ENCODE measurements at places on chromosomes 6 and 20.

GRCh38 chr6:153568628-153569027 is 437.5 kb upstream of the RGS17 start:
- H3K27ac ChIP-seq = no peak overlapping the region
- H3K4me1 ChIP-seq = no peaks in the 10 kb centered on the region
- no peak for DNase-seq

DNA sequence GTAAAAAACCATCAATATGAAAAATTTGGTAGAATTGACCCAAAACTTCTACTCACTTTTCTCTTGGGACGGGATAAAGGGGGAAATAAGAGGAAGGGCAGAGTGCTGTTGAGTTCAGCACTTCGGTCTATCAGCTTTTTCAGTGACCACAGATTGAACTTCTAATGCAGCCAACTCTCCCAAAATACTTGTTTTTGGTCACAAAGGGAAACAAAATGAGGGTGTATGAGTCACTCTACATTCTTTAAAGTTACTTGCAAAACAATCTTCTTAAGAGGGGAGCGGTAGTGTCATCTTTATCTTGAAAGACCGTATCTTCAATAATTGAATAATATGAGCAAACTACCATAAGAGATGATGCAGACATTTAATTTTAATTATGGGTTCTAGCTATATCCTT is 661.3 kb downstream of the CD109 start:
- no peak overlapping the region for H3K27ac ChIP-seq
- no peaks in the 10 kb centered on the region for H3K36me3 ChIP-seq
- no peak for DNase-seq
- no peaks in the 10 kb centered on the region for H3K4me1 ChIP-seq
- H3K4me3 ChIP-seq = no peak overlapping the region
- no peaks in the 10 kb centered on the region for H3K27me3 ChIP-seq

GRCh38 chr6:84836366-84836765 is 72.0 kb upstream of the TBX18 start:
- H3K36me3 ChIP-seq = no peaks in the 10 kb centered on the region
- no peak overlapping the region for H3K27ac ChIP-seq
- H3K27me3 ChIP-seq = no peaks in the 10 kb centered on the region
- no peak overlapping the region for H3K4me3 ChIP-seq
- no peaks in the 10 kb centered on the region for H3K4me1 ChIP-seq

DNA sequence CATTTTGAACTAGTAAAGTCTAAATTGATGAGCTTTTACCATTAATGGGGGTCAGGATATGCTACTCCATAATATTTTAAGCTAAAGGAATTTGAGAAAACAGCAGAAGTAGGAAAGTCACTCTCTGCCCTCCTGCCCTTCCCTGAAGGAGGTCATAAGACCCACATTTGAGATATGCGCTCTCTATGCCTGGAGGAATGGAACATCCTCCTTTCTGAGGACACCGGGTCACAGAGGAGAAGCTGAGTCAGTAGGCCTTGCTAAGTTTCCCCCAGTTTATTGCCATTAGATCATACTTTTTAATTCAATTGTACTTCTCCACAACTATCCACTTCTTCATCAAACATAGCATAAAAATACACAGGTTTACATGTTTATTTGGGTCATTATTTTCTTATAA is 40.3 kb downstream of the AKAP7 start:
- no peaks in the 10 kb centered on the region for H3K36me3 ChIP-seq
- H3K27ac ChIP-seq = no peak overlapping the region
- no peaks in the 10 kb centered on the region for H3K27me3 ChIP-seq
- H3K4me1 ChIP-seq = no peaks in the 10 kb centered on the region
- no peak overlapping the region for H3K4me3 ChIP-seq

DNA sequence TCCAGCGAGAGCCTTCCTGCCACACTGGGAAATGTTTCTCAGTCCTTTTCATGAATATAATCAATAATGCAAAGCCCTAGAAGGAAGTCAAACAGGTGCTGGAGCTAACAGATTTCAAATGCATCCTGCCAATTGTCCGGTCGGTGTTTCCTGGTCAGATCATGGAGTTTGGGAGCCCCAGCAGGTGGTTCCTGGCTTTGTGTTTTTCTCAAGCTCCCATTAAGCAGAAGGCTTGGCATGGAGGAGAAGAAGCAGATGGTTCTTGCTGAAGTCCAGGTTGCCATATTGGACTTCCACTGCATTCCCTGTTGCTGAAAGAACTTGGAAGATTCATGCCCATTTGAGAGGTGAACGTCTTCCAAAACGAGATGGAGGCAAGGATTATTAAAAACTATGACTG is 68.6 kb downstream of the GFOD1 start:
- H3K4me1 ChIP-seq = peaks cover 13% of the 10 kb centered on the region
- no peak for DNase-seq
- peaks cover 4% of the 10 kb centered on the region for H3K36me3 ChIP-seq
- H3K27me3 ChIP-seq = no peaks in the 10 kb centered on the region
- no peak overlapping the region for H3K27ac ChIP-seq

- no peak overlapping the region for H3K27ac ChIP-seq
- H3K27me3 ChIP-seq = peaks cover 43% of the 10 kb centered on the region
- DNase-seq = no peak
- H3K4me1 ChIP-seq = peaks cover 6% of the 10 kb centered on the region
Measured at GRCh38 chr20:26208296-26209091, 511.8 kb upstream of the ZNF337 start.

DNA sequence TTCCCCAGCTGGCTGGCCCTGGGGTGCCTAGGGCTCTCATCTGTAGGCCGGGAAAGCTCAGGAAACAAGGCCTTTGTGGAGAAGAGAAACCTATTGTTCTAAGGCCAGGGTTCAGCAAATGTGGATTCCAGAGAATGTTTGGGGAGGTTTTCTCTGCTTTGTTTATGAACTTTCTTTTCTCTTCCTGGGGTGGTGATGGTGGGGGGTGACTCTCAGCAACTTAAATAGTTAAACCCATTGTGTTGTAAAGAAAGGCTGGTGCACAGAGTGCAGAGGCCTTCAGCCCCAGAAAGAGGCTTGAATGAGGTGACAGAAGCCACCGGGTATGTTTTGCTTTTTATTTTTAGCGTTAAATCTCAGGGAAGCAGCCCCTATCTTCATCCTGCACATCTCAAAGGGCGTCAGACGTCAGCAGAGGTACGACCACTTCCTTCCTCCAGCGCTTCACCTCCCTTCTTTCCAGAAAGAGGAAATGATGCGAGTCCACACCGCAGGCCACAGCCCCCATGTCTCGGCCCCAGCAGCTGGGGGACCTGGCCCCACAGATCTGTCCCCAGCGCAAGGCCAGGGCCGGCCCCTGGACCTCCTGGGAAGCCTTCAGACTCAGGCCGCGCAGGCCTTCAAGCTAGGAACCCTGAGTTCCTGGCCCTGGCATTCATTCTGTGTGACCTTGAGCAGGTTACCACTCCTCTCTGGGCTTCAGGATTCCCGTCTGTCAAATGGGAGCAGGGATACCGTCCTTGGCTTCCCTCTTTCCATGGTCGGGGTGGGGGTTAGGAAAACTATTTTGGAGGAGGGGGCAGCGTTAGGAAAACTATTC is 605 bp upstream of the PPP1R16B start:
- H3K27me3 ChIP-seq = peaks cover 2% of the 10 kb centered on the region
- peak overlapping the region; percentile 79 for H3K4me3 ChIP-seq
- no peaks in the 10 kb centered on the region for H3K36me3 ChIP-seq

DNA sequence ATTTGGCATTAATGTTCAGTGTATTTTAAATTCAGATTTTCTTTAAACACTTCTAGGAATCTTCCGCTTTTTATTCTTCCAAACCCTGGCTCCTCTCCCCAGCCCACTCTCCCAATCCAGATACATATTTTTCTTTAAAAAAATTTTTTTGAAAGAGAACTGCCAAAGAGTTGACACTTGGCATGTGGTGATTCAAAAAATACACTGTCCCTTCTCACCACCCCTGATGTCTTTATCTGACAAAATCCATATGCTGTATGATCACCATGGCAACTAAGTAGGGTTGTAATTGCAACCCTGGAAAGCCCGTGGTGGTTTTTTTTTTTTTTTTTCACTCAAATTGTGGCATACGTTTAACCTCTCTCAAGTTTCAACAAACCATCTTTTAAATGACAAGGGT is 355.8 kb upstream of the SASH1 start:
- no peak overlapping the region for H3K4me3 ChIP-seq
- no peaks in the 10 kb centered on the region for H3K4me1 ChIP-seq
- no peaks in the 10 kb centered on the region for H3K27me3 ChIP-seq

- H3K4me1 ChIP-seq = peaks cover 5% of the 10 kb centered on the region
- H3K27ac ChIP-seq = no peak overlapping the region
- H3K27me3 ChIP-seq = no peaks in the 10 kb centered on the region
- H3K36me3 ChIP-seq = peaks cover 21% of the 10 kb centered on the region
- DNase-seq = no peak
Measured at GRCh38 chr20:37745553-37745952, 51.7 kb downstream of the CTNNBL1 start.

GRCh38 chr6:74689601-74690000 is 516.3 kb downstream of the COL12A1 start:
- DNase-seq = no peak
- H3K36me3 ChIP-seq = no peaks in the 10 kb centered on the region

DNA sequence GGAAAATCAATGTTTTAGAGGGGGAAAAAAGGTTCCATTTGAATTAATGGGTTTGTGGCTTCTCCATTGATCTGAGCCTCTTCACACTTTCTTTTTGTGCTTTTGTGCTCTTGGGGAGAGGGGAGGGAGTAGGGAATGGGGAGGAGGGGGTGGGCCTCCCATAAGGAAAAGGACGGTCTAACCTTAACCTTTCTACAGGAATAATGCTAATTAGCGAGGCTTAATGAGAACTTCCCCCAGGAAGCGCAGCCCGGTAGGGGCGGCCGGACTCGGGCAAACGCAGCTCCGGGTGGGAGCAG is 103.0 kb downstream of the NOL4L start:
- peak overlapping the region; percentile 63 for H3K4me3 ChIP-seq
- H3K4me1 ChIP-seq = peaks cover 72% of the 10 kb centered on the region
- DNase-seq = no peak
- no peaks in the 10 kb centered on the region for H3K36me3 ChIP-seq
- H3K27ac ChIP-seq = peak overlapping the region; percentile 40

DNA sequence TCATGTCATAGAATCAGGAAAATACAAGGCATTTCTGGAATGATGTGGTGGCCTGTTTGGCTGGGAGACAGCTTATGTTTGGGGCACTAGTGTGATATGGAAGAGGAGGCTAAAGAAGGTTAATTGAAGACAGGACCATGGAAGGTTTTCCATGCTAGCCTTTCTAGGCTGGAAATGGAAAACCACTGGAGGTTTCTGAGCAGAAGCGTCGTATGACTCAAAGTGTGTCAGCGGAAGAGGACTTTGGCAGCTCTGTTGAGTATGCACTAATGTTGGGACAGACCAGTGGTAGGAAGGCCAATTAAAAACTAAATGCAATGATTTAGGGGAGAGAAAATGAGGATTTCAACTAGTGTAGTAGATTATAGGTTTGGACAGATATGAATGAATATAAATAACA is 413.1 kb downstream of the PLCB1 start:
- H3K27ac ChIP-seq = no peak overlapping the region
- H3K36me3 ChIP-seq = no peaks in the 10 kb centered on the region
- H3K27me3 ChIP-seq = no peaks in the 10 kb centered on the region
- H3K4me1 ChIP-seq = peaks cover 6% of the 10 kb centered on the region
- no peak for DNase-seq
- no peak overlapping the region for H3K4me3 ChIP-seq

- no peaks in the 10 kb centered on the region for H3K36me3 ChIP-seq
- no peaks in the 10 kb centered on the region for H3K27me3 ChIP-seq
- no peak overlapping the region for H3K27ac ChIP-seq
Measured at GRCh38 chr6:44630125-44631028, 242.9 kb downstream of the CDC5L start.

DNA sequence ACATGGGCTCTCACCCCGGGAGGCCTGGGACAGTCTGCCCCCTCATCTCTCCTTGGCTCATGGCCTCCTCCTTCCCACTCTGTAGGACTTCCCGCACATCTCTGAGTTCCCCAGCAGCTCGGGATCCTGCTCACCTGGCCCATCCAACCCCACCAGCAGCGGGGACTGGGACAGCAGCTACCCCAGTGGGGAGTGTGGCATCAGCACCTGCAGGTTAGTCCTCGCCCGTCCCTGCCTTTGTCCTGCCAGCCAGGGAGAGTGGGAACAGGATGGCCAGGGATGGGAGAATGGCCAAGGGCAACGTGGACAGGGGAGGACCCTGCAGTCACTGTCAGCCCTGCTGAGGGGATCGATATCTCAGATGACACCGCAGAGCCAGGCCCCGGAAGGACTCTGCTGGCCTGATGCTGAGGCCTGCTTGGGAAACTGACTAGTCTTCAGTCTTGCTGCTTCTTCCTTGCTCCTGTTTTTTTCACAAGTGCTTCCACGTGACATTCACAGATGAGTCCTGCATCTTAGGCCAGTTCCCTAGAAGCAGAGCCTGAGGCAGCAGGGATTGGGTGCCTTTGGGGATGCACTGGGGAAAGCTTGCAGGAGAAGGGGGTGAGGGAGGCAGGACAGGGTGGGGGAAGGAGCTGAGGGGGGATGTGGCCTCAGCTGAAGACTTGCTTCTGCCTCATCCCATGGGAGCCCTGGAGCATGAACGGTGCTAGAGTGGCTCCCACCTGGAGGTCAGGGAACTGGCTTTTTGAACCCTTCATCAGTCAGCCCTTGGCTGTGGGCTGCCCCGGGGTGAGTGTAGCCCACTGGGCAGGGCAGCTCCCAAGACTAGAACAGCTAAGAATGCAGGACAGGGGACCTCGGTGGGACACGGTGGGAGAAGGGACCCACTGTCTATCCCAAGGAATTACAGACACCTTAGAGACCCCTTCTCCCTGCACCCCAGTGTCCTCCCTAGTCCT is 120.1 kb downstream of the JPH2 start:
- H3K27ac ChIP-seq = no peak overlapping the region
- no peak for DNase-seq
- H3K36me3 ChIP-seq = no peaks in the 10 kb centered on the region
- H3K4me3 ChIP-seq = no peak overlapping the region
- H3K4me1 ChIP-seq = peaks cover 16% of the 10 kb centered on the region
- H3K27me3 ChIP-seq = no peaks in the 10 kb centered on the region

DNA sequence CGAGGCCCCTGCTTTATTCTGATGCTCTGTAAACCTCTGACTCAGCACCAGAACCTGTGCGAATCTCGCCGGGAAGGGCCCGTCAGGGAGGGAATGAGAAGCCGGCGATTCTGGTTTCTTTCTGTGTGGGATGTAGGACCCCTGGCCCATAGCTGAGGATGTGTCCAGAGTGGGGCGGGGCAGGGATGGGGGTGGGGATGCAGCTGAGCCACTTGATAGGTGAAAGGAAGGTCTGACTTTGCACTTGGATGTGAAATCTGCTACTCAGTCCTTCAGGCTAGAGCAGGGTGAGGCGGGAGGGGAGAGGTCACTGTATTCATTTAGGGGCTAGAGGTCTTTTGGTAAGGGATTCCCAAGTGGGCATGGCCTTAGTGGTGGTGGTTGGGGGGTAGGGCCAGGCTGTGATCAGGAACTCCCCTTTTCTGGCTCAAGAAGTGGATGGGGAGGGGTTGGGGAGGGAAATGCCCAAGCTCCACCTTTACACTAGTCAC is 2.3 kb downstream of the TOX2 start:
- peaks cover 16% of the 10 kb centered on the region for H3K4me1 ChIP-seq
- H3K36me3 ChIP-seq = no peaks in the 10 kb centered on the region
- no peak for DNase-seq
- no peak overlapping the region for H3K4me3 ChIP-seq
- no peaks in the 10 kb centered on the region for H3K27me3 ChIP-seq

- no peak overlapping the region for H3K4me3 ChIP-seq
- no peak for DNase-seq
- no peak overlapping the region for H3K27ac ChIP-seq
Measured at GRCh38 chr6:159633196-159633595, 59.8 kb downstream of the SOD2 start.

- no peaks in the 10 kb centered on the region for H3K36me3 ChIP-seq
- no peak overlapping the region for H3K4me3 ChIP-seq
- H3K27ac ChIP-seq = no peak overlapping the region
- no peak for DNase-seq
- no peaks in the 10 kb centered on the region for H3K27me3 ChIP-seq
- H3K4me1 ChIP-seq = no peaks in the 10 kb centered on the region
Measured at GRCh38 chr20:10359621-10360040, 74.4 kb downstream of the MKKS start.

GRCh38 chr6:64040113-64040512 is 404.5 kb downstream of the PHF3 start:
- H3K4me3 ChIP-seq = no peak overlapping the region
- DNase-seq = no peak
- no peak overlapping the region for H3K27ac ChIP-seq
- H3K27me3 ChIP-seq = no peaks in the 10 kb centered on the region
